Activated T-helper 2 cell treated with anti-CD3 and anti-CD28 coated beads, Interferon-gamma antibody, Interleukin-2, Interleukin-4, amounts not matched to agents 10 μg/mL and 5 μg/mL and 100 μg/mL, durations not matched to agents 14 hours and 24 hours and 36 hours (primary cell): ENCODE measurements at places on chromosomes 6 and 20. TPM values are rescaled to one million over a fixed set of nuclear protein-coding genes. Genes with fewer than 3 reads are reported as not detected.

ZNF318 gene
- 11.5 and 13.2 TPM in 2 replicates for total RNA-seq

IPCEF1 gene
- 0.34 and 0.69 TPM in 2 replicates for total RNA-seq

TNNC2 gene
- total RNA-seq: 0.28 TPM in 1 of 2 replicates, not detected in the other

APOM gene
- 2.3 and 2.4 TPM in 2 replicates for total RNA-seq

SLC25A27 gene
- 0.53 and 1.3 TPM in 2 replicates for total RNA-seq

RAB44 gene
- not detected in 2 replicates for total RNA-seq

PDYN gene
- not detected in 2 replicates for total RNA-seq

TGM3 gene
- total RNA-seq: not detected in 2 replicates

GNAS-AS1 gene
- total RNA-seq: 1.7 and 1.9 TPM in 2 replicates

OR2B6 gene
- total RNA-seq: not detected in 2 replicates

TAP2 gene
- 142 and 162 TPM in 2 replicates for total RNA-seq

ILRUN gene
- 68.7 and 72.9 TPM in 2 replicates for total RNA-seq

GSTA3 gene
- total RNA-seq: not detected in 2 replicates

UBD gene
- 0.34 TPM in 2 replicates for total RNA-seq

RNF217 gene
- total RNA-seq: 2.2 and 3.1 TPM in 2 replicates

HLA-DQB1 gene
- 1.6 and 2.7 TPM in 2 replicates for total RNA-seq

C20orf204 gene
- total RNA-seq: 3.8 and 4.3 TPM in 2 replicates

DNA sequence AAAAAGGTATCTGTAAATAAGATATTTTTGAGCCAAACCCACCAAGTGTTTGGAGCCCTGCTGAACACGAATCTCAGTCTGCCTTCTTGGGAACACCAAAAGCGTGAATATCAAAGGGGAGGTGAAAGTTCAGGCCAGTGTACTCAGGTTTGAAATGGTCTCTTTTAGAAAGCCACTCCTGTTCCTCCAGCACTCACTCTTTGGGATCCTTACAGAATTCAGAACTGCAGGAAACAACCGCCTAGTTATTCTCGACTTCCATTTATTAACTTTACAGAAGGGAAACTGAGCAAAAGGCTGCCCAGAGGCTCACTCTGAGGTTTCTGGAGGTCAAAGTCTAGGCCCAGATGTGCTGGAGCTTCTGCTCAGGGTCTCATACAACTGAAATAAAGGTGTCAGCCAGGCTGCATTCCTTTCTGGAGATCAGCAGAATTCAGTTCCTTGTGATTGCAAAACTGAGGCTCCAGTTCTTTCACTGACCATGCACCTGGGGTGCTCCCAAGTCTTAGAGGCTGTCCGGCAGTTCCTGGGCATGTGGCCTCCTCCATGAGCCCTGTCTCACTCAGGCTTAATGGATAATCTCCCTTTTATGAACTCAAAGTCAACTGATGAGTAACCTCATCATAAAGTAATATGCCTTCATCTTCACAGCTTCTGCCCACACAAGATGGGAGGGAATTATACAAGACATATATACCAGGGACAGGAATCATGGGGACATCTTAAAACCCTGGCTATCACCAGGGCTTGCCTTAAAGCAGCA is 65.5 kb upstream of the TNFAIP3 start:
- H3K36me3 ChIP-seq: peaks cover 2% of the 10 kb centered on the region
- no peaks in the 10 kb centered on the region for H3K27me3 ChIP-seq
- no peak overlapping the region for H3K4me3 ChIP-seq
- peak overlapping the region; percentile 76 for H3K27ac ChIP-seq
- DNase-seq: no peak

- H3K4me3 ChIP-seq: no peak overlapping the region
- no peaks in the 10 kb centered on the region for H3K27me3 ChIP-seq
- peaks cover 18% of the 10 kb centered on the region for H3K36me3 ChIP-seq
- DNase-seq: no peak
- peaks cover 6% of the 10 kb centered on the region for H3K4me1 ChIP-seq
These were observed 77.8 kb downstream of the ARHGAP18 start for GRCh38 chr6:129632172-129632613.

GRCh38 chr6:29376003-29376402 is 912 bp upstream of the OR12D3 start:
- no peak overlapping the region for H3K27ac ChIP-seq
- DNase-seq: no peak
- H3K4me1 ChIP-seq: no peaks in the 10 kb centered on the region
- H3K4me3 ChIP-seq: no peak overlapping the region

GRCh38 chr6:88983532-88983931 is 20.1 kb upstream of the RNGTT start:
- H3K36me3 ChIP-seq: no peaks in the 10 kb centered on the region
- peaks cover 10% of the 10 kb centered on the region for H3K27me3 ChIP-seq
- DNase-seq: no peak
- no peaks in the 10 kb centered on the region for H3K4me1 ChIP-seq
- no peak overlapping the region for H3K27ac ChIP-seq

- no peak for DNase-seq
- no peaks in the 10 kb centered on the region for H3K36me3 ChIP-seq
- no peaks in the 10 kb centered on the region for H3K27me3 ChIP-seq
- H3K4me3 ChIP-seq: no peak overlapping the region
These were observed 120.0 kb downstream of the SYNDIG1 start for GRCh38 chr20:24589381-24589780.

- H3K27me3 ChIP-seq: no peaks in the 10 kb centered on the region
- peaks cover 4% of the 10 kb centered on the region for H3K4me1 ChIP-seq
- H3K4me3 ChIP-seq: no peak overlapping the region
- no peak overlapping the region for H3K27ac ChIP-seq
- peaks cover 6% of the 10 kb centered on the region for H3K36me3 ChIP-seq
- no peak for DNase-seq
These were observed 22.1 kb downstream of the GJA10 start for GRCh38 chr6:89916136-89916920.

GRCh38 chr6:118705544-118706491 is 54.4 kb upstream of the CEP85L start:
- H3K27me3 ChIP-seq: no peaks in the 10 kb centered on the region
- no peak for DNase-seq
- peak overlapping the region; percentile 89 for H3K27ac ChIP-seq
- H3K4me1 ChIP-seq: peaks cover 57% of the 10 kb centered on the region
- H3K4me3 ChIP-seq: peak overlapping the region; percentile 77

- H3K4me3 ChIP-seq: no peak overlapping the region
- no peaks in the 10 kb centered on the region for H3K4me1 ChIP-seq
- H3K36me3 ChIP-seq: no peaks in the 10 kb centered on the region
These were observed 40.5 kb downstream of the BEND6 start for GRCh38 chr6:56995347-56995902.

GRCh38 chr6:9458424-9458823 is 956.5 kb downstream of the TFAP2A start:
- no peaks in the 10 kb centered on the region for H3K36me3 ChIP-seq
- no peak overlapping the region for H3K4me3 ChIP-seq
- H3K4me1 ChIP-seq: no peaks in the 10 kb centered on the region
- H3K27ac ChIP-seq: no peak overlapping the region
- no peaks in the 10 kb centered on the region for H3K27me3 ChIP-seq
- DNase-seq: no peak

GRCh38 chr6:110618591-110619267 is 142.3 kb upstream of the SLC22A16 start:
- peaks cover 14% of the 10 kb centered on the region for H3K4me1 ChIP-seq
- no peak for DNase-seq
- no peak overlapping the region for H3K4me3 ChIP-seq
- H3K27me3 ChIP-seq: no peaks in the 10 kb centered on the region
- H3K27ac ChIP-seq: no peak overlapping the region

- no peak for DNase-seq
- peaks cover 83% of the 10 kb centered on the region for H3K36me3 ChIP-seq
- H3K4me1 ChIP-seq: peaks cover 20% of the 10 kb centered on the region
These were observed 66.1 kb downstream of the PRND start for GRCh38 chr20:4787820-4788219.

GRCh38 chr6:2979819-2980464 is 8.6 kb upstream of the SERPINB6 start:
- H3K27ac ChIP-seq: no peak overlapping the region
- no peaks in the 10 kb centered on the region for H3K36me3 ChIP-seq
- no peak overlapping the region for H3K4me3 ChIP-seq
- DNase-seq: no peak
- H3K4me1 ChIP-seq: peaks cover 20% of the 10 kb centered on the region

- H3K4me1 ChIP-seq: no peaks in the 10 kb centered on the region
- no peak overlapping the region for H3K4me3 ChIP-seq
- H3K36me3 ChIP-seq: no peaks in the 10 kb centered on the region
- H3K27me3 ChIP-seq: peaks cover 28% of the 10 kb centered on the region
- no peak overlapping the region for H3K27ac ChIP-seq
These were observed 84.7 kb downstream of the RNF182 start for GRCh38 chr6:14009431-14009830.

DNA sequence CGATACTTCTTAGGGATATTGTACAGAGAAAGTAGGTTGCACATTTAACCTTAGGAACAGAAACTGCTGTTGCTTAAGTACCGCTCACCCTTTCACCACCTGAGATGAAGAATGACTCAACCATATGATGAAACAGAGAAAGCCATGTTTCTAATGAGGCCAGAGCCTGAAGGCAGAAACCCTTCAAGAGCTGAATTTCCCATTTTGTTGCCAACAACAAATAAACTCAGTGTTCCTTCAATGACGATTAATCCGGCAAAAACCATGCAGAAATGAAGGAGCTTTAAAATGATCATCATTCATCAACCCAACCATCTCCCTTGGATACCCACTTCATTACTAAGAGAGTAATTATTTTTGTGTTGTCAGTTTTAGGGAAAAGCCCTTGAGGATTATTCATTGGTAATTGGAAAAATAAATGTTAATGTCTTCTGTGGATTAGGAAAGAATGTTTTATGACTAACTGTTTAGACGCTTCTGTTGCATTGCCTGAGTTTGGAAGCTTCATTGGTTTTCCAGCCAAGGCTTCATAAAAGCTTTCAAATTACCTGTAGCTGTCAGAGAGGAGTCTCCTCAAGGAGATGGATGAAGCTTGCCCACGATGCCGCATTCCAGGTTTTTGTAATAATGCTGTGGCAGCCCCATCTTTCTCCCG is 112.1 kb upstream of the IYD start:
- peaks cover 48% of the 10 kb centered on the region for H3K4me1 ChIP-seq
- no peaks in the 10 kb centered on the region for H3K36me3 ChIP-seq
- no peak overlapping the region for H3K4me3 ChIP-seq
- no peak overlapping the region for H3K27ac ChIP-seq
- DNase-seq: no peak
- H3K27me3 ChIP-seq: peaks cover 2% of the 10 kb centered on the region

GRCh38 chr6:26183581-26184366 is 96.5 kb downstream of the HFE start:
- H3K36me3 ChIP-seq: no peaks in the 10 kb centered on the region
- peak overlapping the region; percentile 96 for H3K27ac ChIP-seq
- H3K4me1 ChIP-seq: peaks cover 69% of the 10 kb centered on the region
- H3K4me3 ChIP-seq: peak overlapping the region; percentile 88

GRCh38 chr6:165823609-165824326 is 160.7 kb upstream of the PDE10A start:
- H3K4me3 ChIP-seq: no peak overlapping the region
- H3K4me1 ChIP-seq: no peaks in the 10 kb centered on the region
- H3K27ac ChIP-seq: no peak overlapping the region
- DNase-seq: no peak

- no peaks in the 10 kb centered on the region for H3K27me3 ChIP-seq
- no peak overlapping the region for H3K4me3 ChIP-seq
- no peak for DNase-seq
These were observed 353.0 kb downstream of the TAF4 start for GRCh38 chr20:61712688-61713087.

DNA sequence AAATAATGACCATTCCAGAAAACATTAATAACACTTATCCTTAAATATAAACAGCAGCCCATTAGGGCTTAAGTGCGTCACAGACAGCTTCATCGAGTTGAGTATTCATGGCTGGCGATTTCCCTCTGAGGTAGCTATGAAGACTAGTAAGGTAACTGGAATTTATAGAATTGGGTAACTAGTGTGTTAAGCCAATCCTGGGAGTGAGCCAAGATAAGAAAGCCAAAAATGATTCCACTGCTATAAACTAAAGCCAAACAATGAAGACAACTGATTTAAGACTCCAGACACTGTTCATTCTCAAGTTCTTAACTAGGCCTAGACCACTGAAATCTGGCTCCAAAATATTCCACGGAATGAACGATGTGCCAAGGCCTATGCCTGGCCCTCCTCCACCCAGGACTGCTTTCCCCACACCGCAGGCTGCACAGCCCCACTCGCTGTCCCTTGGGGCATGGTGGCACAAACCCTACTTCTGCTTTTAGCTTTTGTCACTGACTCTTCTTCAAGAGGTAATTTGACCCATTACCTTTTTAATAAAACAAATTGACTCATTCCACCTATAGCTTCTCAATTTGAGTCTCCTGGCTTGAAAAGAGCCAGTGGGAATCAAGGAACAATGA is 66.0 kb downstream of the BLOC1S5 start:
- no peaks in the 10 kb centered on the region for H3K27me3 ChIP-seq
- H3K4me1 ChIP-seq: no peaks in the 10 kb centered on the region
- DNase-seq: no peak
- no peak overlapping the region for H3K4me3 ChIP-seq
- no peak overlapping the region for H3K27ac ChIP-seq
- H3K36me3 ChIP-seq: no peaks in the 10 kb centered on the region

DNA sequence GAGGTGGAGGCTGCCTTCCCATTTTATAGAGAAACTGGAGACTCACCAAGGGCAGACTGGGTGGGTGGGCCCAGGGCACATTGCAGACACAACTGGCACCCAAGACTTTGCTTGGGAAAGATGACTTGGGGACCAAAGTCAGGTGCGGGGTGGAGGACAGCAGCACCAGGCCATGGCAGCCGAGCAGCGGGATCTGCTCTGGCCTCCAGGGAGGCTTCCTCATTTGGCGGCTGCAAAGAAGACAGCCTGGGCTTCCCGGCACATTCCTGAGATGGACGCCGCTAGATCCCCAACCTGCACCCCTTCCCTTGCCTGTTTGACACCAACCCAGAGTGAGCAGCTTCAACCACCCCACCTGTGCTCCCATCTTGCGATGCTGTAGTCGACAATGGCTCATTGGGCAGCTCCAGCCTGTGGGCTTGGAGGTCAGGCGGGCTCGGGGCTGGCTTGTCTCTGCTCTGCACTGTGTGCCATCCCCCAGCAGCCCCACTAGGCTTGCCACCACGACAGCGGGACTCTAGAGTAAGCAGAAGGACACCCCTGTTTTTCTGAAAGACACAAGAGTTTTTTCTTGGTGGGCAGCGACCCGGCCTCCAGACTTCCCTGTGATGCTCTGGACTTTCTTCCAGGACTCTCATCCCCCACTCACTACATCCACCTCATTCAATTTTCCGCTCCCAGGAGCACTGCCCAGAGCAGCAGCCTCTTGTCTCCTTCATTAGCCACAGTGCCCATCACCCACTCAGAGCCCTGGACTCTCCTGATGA is 184.9 kb upstream of the CST7 start:
- DNase-seq: no peak
- no peak overlapping the region for H3K4me3 ChIP-seq
- H3K36me3 ChIP-seq: no peaks in the 10 kb centered on the region
